ENCODE measurements at places on chromosomes 2 and 18. TPM values are rescaled to one million over a fixed set of nuclear protein-coding genes. Genes with fewer than 3 reads are reported as not detected.
A peak's percentile ranks its signal among the peaks of the same experiment; 100 is the strongest.

GKN2 gene
- total RNA-seq = not detected

KCNJ3 gene
- total RNA-seq = not detected

MC5R gene
- not detected for total RNA-seq

SCN7A gene
- total RNA-seq = not detected

- DNase-seq = no peak
- H3K36me3 ChIP-seq = no peaks in the 10 kb centered on the region
- no peaks in the 10 kb centered on the region for H3K27me3 ChIP-seq
- no peaks in the 10 kb centered on the region for H3K4me1 ChIP-seq
- no peak overlapping the region for H3K27ac ChIP-seq
Observed at GRCh38 chr18:25125680-25126079, 226.3 kb downstream of the ZNF521 start.

DNA sequence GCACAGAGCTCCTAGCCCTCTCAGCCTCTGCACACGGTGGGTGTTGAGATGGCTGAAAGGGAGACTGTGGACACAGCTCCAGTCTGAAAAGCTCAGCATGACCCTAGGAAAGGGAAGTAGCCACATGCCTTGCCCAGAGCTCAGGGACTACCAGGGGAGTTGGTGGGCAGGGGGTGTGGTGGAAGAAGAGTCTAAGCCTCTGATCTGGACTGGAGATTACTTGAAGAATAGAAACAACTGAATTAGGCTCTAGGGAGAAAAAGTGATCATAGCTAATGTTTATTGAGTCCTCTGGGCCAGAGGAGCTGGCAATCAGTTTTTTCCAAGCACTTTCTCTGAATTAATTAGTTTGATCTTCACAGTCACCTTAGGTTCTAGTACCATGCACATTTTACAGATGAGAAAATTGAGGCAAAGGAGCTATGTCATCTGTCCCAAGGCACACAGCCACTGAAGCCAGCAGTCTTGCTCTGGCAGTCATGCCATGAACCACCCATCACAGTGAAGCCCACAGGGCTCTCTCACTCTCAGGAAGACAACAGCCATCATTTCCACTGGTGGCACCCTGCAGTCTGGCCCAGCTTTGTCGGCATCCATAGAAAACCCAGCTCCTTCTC is 10.3 kb downstream of the SDC1 start:
- peaks cover 3% of the 10 kb centered on the region for H3K36me3 ChIP-seq
- no peak overlapping the region for H3K27ac ChIP-seq
- H3K4me1 ChIP-seq = peaks cover 4% of the 10 kb centered on the region
- H3K27me3 ChIP-seq = peaks cover 25% of the 10 kb centered on the region
- DNase-seq = no peak

- peak overlapping the region; percentile 92 for H3K27ac ChIP-seq
- peaks cover 2% of the 10 kb centered on the region for H3K36me3 ChIP-seq
- no peaks in the 10 kb centered on the region for H3K27me3 ChIP-seq
- peaks cover 17% of the 10 kb centered on the region for H3K4me1 ChIP-seq
- peak; percentile 61 for DNase-seq
Observed at GRCh38 chr2:112996635-112997034, 8.6 kb upstream of the IL36A start.

GRCh38 chr2:78778756-78779510 is 246.6 kb upstream of the REG3G start:
- H3K4me3 ChIP-seq = no peak overlapping the region
- no peaks in the 10 kb centered on the region for H3K27me3 ChIP-seq
- H3K27ac ChIP-seq = no peak overlapping the region
- H3K4me1 ChIP-seq = no peaks in the 10 kb centered on the region
- no peak for DNase-seq

DNA sequence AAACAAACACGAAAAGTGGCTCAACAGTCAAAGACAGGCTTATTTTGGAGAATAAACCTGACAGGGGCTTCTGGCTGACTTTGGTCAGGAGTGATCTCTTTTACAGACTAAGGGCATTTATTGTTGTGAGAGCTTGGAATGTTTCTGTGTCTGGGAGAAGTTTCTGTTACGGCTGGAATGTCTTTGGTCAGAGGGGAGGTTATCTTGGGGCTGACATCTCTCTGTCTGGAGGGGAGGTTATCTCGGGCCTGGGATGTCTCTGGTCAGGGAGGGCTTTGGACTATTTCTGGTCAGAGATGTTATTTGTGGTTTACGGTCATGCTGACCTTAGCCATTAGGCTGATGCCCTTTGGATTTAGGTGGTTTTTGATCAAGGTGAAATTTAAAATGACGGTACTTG is 345.5 kb upstream of the FSIP2 start:
- no peak overlapping the region for H3K27ac ChIP-seq
- no peak for DNase-seq
- H3K4me3 ChIP-seq = no peak overlapping the region
- H3K4me1 ChIP-seq = no peaks in the 10 kb centered on the region
- no peaks in the 10 kb centered on the region for H3K27me3 ChIP-seq

GRCh38 chr2:202034249-202035088 is 814 bp downstream of the FZD7 start:
- H3K27ac ChIP-seq = no peak overlapping the region
- peaks cover 15% of the 10 kb centered on the region for H3K4me1 ChIP-seq
- peak overlapping the region; percentile 95 for H3K4me3 ChIP-seq
